SJCRH30 (cell line): ENCODE measurements at places on chromosomes 2 and 18. TPM values are rescaled to one million over a fixed set of nuclear protein-coding genes. Genes with fewer than 3 reads are reported as not detected.

The TMEM87B gene
- total RNA-seq = 6.9 and 9.1 TPM in 2 replicates

DNA sequence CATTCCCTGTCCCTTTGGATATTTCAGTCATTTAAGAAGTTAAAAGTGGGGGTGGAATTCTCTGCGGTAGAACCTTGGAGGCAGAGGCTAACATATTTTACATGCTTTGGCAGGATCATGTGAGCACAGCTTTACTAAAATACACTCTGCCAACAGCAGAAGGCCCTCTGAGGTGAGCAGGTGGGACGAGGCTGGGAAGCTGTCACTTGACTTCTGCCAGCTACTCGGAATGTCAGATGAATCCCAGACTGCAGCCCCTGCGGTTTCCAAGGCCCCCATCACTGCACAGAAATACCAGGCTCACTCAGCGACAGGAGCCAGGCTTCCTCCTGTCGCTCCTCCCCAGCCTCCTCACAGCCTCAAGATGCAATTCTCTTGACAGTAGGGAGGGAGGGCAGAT is 220.9 kb upstream of the REV1 start:
- H3K4me3 ChIP-seq = no peak overlapping the region
- H3K27ac ChIP-seq = no peak overlapping the region
- no peaks in the 10 kb centered on the region for H3K27me3 ChIP-seq
- no peaks in the 10 kb centered on the region for H3K36me3 ChIP-seq
- DNase-seq = no peak
- H3K4me1 ChIP-seq = no peaks in the 10 kb centered on the region

GRCh38 chr18:7034924-7035323 is 82.7 kb downstream of the LAMA1 start:
- H3K36me3 ChIP-seq = no peaks in the 10 kb centered on the region
- DNase-seq = no peak
- no peak overlapping the region for H3K27ac ChIP-seq
- H3K4me3 ChIP-seq = no peak overlapping the region
- H3K4me1 ChIP-seq = no peaks in the 10 kb centered on the region

GRCh38 chr2:97911206-97911921 is 84.4 kb downstream of the TMEM131 start:
- no peak overlapping the region for H3K4me3 ChIP-seq
- DNase-seq = no peak
- peak overlapping the region; percentile 8; the same call in 1 of the 2 replicates for H3K27ac ChIP-seq
- peaks cover 5% of the 10 kb centered on the region; the same call in 1 of the 2 replicates for H3K4me1 ChIP-seq
- no peaks in the 10 kb centered on the region for H3K27me3 ChIP-seq
- no peaks in the 10 kb centered on the region for H3K36me3 ChIP-seq

DNA sequence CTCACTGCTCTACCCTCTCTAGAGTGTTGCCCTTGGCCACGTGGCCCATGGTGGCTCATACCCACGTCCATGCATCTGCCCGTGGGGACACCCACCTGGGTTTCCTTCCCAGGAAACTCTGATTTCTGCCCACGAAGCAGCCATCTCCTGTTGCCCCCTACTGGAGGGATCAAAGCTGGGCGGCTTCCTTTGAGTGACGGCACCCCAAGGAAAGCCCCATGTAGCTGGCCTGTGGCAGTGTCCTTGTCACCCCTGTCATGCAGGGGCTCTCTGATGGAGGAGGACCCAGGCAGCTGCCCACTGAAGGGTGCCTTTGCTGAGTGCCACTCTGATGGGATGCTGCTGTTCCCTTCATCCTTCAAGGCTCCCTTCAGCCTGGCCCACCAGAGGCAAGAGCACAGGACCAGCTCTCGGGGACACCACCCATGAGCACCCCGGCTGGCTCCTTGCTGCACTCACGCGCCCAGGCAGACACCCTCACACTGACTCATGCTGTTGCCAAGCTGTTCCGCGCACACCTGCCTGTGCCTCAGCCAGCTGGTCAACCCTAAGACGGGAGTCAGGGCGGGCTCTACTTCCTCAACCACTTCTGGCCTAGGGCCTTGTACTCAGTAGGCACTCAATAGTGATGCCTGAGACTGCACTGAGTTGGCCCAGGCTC is 101.1 kb downstream of the CTIF start:
- H3K4me1 ChIP-seq = peaks cover 24% of the 10 kb centered on the region
- no peaks in the 10 kb centered on the region; the same call in 1 of the 2 replicates for H3K36me3 ChIP-seq
- no peak overlapping the region for H3K27ac ChIP-seq
- H3K4me3 ChIP-seq = no peak overlapping the region
- DNase-seq = no peak

The FSIP2 gene
- 0.03 and 0.10 TPM in 2 replicates for total RNA-seq

DNA sequence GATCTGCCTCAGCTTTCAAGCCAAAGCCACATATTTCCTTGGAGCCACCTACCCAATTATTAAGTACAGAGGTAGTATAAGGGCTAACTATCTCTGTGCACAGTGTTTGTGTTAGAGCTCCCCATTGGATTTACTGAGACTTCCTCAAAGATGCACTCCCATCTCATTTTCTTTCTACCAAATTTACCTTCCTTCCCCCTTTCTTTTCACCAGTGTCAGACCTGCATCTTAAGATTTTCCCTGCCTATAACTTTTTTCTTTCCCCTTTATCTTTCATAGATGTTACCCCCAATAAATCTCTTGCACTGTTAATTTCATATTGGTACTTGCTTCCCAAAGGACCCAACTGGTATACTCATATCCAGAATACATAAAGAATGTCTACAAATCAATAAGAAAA is 5.9 kb upstream of the REL start:
- no peaks in the 10 kb centered on the region for H3K27me3 ChIP-seq
- no peak for DNase-seq
- no peaks in the 10 kb centered on the region for H3K36me3 ChIP-seq
- H3K4me3 ChIP-seq = no peak overlapping the region
- H3K4me1 ChIP-seq = no peaks in the 10 kb centered on the region
- H3K27ac ChIP-seq = no peak overlapping the region
